ENCODE measurements at places on chromosomes 11 and 22.

DNA sequence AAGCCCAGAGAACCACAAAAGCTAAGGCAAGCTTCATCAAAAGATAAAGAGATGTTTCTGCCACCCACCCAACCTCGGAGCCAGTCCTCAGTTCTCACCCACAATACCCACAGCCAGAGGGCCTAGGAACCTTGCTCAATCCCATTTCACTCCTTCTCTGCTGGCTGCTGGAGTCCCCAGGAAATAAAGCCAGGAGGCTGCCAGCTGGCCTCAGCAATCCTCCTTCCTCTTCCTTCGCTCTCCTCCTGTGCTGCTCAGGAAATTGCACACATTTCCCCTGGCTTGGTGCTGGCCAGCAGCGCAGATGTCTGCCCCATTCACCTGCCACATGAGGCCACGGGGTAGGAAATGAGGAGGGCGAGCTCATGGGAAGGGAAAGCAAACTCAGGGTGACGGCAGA lies 91.8 kb upstream of the LDLRAD3 start:
- no peak for DNase-seq

DNA sequence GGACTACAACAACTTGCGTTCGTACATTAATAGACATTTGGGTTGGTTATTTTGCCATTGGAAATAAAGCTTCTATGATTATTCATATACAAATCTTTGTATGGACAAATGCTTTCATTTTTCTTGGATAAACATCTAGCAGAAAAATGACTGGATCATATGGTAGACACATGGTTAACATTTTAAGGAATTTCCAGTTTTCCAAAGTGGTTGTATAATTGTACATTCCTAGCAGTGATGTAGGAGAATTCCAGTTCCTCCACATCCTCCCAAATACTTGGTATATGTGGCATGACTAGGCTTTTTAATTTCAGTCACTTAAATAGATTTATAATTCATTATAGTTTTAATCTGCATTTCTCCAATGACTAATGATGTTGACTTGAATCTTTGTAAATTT lies 246.2 kb upstream of the NCAM1 start:
- no peak for DNase-seq

DNA sequence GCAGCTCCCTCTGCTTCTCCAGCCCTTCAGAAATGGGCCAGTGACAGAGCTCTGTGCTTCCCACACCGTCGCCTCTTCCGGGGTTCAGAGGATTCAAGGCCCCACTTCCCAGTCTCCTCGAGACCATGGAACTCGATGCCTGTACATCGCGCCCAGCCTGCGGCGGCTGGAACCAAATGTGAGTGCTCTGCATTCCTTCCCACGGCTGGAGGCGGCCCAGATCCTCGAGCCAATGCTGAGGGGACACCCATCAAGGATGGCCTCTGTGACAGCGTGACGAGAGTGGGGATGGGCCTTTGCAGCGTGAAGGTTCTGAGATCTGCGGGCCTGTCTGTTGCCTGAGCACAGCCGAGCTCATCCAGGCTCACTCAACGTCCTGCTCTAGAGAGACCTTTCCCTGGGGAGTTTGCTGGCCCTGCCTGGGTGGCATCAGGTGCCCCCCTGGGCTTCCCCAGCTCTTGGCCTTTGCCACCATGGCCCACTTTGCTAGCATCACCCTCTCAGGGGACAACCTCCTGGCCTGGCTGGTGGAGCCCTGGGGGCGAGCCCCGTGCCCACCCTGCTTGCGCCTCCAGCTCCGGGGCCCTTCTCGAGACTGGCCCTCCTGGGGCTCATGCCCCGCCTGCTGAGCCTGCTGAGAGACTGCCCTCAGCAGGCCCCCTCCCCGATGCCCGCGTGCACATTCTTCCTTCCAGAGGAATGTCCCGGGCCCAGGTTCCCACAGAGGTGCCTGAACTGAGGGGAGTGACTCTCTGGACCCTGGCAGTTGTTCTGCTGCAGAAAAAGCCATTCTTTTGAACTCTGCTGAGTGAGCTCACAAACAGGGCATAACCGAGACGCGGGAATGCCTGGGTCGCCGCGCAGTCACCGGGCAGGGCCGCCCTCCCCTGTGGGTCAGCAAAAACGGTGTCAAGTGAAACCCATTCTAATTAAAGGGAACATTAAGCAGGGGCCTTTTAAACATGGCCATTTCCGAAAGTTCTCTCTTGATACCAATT lies 7.3 kb upstream of the MYEOV start:
- no peak for DNase-seq

GRCh38 chr11:96741068-96741467 lies 351.3 kb downstream of the JRKL start:
- no peak for DNase-seq

DNA sequence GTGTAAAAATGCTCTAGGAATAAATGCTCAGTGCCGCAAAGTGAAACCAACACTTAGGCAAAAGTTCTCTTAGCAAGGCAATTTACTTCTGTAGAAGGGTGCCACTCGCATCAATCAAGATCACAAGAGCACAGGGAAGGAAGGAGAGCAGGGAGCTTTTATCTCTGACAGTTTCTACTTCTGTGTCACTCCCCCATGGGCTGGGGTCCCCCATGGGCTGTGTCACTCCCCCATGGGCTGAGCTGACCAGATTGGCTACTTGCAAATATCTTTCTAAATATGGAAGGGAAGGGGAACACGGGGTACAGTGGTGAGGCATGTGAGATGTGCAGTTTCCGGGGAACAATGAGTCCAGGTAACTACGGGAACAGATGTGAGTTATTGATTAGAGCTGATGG lies 397 bp downstream of the OR52N2 start:
- no peak for DNase-seq

GRCh38 chr22:48717883-48718817 lies 1109.5 kb downstream of the BRD1 start:
- peak; percentile 67 for DNase-seq

- DNase-seq: peak; percentile 64
Observed at GRCh38 chr11:67283481-67283963, 5.6 kb upstream of the ANKRD13D start.

DNA sequence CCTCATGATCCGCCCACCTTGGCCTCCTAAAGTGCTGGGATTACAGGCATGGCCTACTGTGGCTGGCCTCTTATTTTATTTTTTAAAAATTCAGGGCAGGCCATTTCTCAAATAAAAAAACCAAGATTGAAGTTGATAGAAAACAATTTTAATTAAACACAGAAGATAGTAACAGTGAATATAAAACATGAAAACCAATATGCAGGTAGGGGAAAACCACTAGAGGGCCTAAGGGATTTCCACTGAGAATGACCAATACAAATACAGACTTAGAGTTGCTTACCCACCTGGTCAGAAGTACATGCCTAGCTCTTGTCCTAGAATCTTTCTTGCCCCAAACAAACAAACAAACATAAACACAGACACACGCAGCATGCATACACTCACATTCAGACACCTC lies 1.7 kb upstream of the RTCB start:
- DNase-seq: no peak

DNA sequence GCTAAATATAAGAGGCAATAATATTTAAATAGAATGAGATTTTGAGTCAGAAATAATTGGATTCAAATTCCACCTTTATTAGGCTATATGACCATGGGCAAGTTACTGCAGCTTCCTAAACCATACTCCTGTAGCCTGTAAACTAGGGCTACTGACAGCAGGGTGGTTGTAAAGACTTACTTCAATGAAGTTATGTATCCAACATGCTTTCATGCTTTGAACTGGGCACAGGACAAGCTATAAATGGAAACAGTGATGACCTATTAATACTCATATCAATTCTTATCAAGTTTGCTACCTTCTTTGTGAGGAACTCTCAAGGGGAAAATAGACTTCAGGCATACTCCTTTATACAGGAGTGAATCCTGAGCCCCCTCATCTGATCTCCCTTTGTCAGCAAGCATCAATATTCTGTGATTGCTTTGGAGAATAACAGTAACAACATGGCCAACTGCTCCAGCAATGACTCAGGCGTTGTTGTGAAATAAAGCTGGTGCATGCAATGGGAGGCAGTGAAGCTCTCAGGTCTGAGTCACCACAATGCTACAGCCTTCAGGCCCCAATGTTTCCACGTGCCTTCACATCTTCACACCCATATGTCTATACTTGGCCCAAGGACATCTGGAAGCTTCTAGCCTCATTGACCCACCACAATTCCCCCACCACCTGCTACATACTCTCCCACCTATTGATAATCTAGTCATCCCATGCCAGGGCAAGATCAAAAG lies 102.5 kb downstream of the KCNA4 start:
- no peak for DNase-seq

DNA sequence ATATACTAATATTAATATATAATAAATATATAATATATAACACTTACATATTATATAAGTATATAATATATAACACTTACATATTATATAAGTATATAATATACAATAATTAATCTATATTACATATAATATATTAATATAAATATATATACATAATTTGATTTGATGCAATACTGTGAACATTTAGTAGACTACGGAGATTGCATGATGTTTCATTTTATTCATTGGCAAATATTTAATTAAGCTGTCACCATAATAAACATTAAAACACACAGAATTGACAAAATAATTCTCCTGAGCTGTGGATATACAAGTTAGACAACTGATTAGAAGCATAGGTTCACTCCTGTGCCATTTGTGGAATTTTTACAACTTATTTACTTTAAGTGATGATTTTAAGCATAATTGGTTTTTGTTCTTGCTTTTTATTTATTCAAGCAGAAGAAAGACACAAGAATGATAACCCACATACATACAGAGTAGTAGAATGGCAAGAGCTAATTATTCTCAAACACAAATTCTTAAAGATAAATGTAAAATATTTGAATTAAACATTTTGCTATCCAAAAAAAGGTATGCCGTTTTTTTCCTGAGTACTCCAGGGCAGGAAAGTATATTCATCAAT lies 65.8 kb upstream of the TOP3B start:
- no peak for DNase-seq

- DNase-seq: no peak
Observed at GRCh38 chr11:119282495-119282894, 34.4 kb downstream of the MCAM start.

DNA sequence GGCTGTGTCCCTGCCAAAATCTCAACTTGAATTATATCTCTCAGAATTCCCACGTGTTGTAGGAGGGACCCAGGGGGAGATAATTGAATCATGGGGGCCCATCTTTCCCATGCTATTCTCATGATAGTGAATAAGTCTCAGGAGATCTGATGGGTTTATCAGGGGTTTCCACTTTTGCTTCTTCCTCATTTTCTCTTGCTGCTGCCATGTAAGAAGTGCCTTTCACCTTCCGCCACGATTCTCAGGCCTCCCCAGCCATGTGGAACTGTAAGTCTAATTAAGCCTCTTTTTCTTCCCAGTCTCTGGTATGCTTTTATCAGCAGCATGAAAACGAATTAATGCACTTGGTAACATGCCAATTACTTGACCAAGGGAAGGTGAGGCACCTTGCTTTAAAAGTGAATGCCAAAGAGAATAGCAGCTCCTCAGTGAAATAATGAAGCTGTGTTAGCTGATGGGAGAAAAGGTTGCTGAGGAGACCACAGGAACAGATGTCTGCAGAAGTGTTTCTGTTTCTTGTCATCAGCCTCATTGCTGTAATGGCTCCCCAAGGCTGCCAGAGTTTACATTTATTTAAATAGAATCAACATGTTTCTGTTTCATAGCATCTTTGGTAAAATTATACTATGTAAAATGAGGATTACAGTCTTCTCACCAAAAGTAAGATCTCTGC lies 89.0 kb upstream of the CD44 start:
- DNase-seq: no peak

- peak; percentile 20 for DNase-seq
Observed at GRCh38 chr11:71330349-71330748, 78.0 kb upstream of the SHANK2 start.

GRCh38 chr11:29518389-29519174 lies 498.2 kb downstream of the KCNA4 start:
- no peak for DNase-seq

DNA sequence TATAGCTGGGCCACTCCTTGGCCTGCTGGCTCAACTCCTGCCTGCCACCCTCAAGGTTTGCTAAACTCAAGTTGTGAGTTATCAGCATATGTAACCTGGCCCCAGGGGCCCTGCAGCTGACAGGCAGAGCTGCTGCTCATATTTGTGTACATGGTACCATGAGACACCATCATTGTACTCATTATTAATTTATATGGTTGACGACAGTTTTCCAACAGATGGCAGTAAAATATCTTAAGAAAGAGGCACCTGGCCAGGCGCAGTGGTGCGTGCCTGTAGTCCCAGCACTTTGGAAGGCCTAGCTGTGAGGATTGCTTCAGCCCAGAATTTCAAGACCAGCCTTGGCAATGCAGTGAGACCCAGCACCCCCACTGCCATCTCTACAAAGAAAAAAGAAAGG lies 11.4 kb upstream of the DENND5A start:
- peak; percentile 54 for DNase-seq

- no peak for DNase-seq
Observed at GRCh38 chr11:77636731-77637344, 756 bp downstream of the CLNS1A start.

DNA sequence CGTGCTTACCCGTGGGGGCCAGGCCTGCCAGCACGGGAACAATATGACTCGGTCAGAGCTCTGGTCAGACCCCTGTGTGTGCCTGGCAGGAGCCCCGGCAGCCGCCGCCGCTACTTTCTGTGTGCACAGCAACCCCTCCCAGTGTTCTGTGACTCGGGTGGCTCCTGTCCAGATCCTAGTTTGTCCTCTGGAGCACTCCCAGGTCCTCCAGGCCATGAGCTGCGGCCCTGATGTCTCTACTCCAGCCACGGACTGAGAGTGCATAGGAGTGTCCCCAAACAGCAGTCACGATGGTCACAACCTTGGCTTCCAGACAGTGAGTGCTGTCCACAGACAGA lies 3.2 kb downstream of the NDUFS8 start:
- no peak for DNase-seq

DNA sequence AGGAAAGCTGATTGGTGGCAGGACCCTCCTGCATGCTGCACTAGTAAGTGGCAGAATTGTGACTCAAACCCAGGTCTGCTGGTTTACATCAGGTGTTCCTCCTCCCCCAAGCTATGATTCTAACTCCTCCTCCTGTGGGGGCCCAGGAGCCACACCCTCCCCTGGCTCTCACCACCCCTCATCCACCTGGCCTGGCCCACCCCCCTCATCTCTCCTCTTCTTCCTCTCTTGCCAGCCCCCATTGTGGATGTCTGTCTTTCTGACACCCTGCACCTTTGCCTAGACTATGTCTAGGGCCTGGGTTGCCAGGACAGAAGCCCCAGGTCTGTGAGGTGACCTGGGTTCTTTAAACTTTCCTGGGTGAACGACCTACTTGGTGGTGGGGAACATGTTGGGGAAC lies 59.9 kb downstream of the GRIK4 start:
- DNase-seq: peak; percentile 31

- no peak for DNase-seq
Observed at GRCh38 chr11:133403900-133404299, 128.4 kb downstream of the OPCML start.

GRCh38 chr11:46728659-46729040 lies 9.6 kb downstream of the F2 start:
- peak; percentile 21 for DNase-seq

Measured in aorta (tissue), 5 donors.